ENCODE measurements at places on chromosomes 1 and 21. TPM values are rescaled to one million over a fixed set of nuclear protein-coding genes. Genes with fewer than 3 reads are reported as not detected.

DNA sequence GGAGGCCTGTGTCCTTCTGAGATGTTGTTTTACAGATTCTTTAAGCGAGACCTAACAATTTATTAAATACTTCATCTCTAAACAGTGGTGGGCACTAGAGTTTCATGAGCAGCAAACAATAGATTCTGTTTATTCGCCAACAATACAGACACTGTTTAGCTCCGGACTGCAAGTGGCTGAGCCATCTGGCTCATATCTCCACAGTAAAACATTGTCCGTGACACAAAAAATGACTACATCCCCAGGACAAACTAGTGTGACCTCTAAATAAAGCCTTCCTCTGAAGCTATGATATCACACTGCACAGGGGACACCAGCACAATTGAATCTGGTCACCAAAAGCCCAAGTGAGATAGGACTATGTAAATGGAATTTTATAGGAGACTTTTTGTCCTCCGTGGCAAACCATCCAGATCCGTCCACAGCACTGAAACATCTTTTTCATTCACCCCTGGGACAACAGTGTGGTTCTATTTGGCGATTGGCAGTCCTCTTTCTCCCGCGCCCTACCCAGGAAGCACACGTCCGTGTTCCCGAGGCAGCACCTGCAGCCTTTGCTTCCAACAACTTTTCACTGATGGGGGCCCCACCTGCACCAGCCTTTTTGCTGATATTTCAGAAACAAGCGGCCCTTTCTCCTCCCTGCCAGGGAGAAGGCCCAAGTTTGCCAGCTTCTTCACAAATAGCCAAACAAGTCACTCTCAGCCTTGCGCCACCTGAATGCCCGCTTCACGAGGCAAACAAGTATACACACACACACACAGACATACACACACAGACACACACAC, 47.4 kb downstream of the OLIG1 start:
- DNase-seq: no peak

- DNase-seq: no peak
These were observed 107.1 kb downstream of the TAS1R2 start for GRCh38 chr1:18752409-18752808.

DNA sequence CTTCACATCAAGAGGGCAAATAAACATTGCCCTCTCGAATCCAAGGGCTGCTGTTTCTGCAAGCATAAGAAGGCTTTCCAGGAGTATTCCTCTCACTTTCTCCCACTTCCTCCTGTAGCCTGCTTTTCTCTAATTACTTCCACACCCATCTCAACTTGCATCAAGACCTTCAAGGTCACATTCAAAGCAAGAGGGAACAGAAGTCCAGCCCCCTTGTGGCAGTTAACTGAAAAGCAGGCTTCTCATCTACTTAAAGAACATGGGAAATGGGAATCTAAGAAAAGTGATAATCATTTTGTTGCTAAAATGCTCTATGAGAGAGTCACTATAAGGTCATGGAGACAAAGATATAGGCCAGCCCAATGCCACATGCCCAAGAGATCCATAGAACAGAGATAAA, 874.4 kb downstream of the KCNT2 start:
- DNase-seq: no peak

Gene S100A9
- 41.3 TPM for total RNA-seq

GRCh38 chr1:204821476-204821875, 49.2 kb upstream of the NFASC start:
- DNase-seq: no peak

DNA sequence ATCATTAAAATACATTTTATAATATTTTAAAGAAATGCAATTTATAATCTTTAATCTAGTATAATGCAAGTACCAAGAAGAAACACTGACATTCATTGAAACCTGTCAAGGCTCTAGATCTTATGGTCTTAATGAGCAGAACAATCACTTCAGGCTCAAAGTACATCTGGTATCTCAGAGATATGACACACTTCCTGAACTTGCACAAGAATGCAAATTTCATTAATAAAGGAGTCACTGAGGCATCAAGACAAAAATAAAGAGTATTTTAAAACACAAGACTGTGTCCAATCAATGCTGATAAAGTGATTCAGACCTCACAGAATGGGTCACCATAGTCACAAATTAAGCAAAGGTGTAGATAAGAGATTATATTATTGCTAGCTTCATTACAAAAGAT, 178.1 kb downstream of the AK5 start:
- DNase-seq: no peak

- DNase-seq: no peak
These were observed 63.3 kb upstream of the ATP2B4 start for GRCh38 chr1:203563291-203563690.

- no peak for DNase-seq
These were observed 86.7 kb upstream of the ZRANB2 start for GRCh38 chr1:71167505-71167904.

Gene TEX38
- total RNA-seq: not detected

GRCh38 chr1:44316231-44316759, 38.8 kb downstream of the ERI3 start:
- no peak for DNase-seq

- no peak for DNase-seq
These were observed 7.3 kb upstream of the UMODL1 start for GRCh38 chr21:42063571-42064521.

Gene CSMD2
- 0.18 TPM for total RNA-seq

DNA sequence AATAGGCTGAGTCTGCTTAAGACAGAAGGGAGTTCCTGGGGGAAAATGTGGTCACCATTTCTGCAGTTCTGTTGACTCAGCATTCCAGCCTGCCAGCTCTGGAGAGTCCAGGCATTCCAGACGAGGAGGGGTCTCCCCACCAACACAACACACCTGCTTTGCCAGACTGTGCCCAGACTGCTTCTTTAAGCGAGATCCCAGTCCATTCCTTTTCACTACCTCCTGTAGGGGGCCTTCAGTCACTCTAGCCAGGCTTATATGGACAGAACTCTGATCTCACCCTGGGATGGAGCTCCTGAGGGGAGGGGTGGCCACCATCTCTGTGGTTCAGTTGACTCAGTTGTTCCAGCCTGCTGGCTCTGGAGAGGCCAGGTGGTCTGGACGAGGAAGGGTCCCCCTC, 48.5 kb downstream of the UBE2U start:
- DNase-seq: no peak

DNA sequence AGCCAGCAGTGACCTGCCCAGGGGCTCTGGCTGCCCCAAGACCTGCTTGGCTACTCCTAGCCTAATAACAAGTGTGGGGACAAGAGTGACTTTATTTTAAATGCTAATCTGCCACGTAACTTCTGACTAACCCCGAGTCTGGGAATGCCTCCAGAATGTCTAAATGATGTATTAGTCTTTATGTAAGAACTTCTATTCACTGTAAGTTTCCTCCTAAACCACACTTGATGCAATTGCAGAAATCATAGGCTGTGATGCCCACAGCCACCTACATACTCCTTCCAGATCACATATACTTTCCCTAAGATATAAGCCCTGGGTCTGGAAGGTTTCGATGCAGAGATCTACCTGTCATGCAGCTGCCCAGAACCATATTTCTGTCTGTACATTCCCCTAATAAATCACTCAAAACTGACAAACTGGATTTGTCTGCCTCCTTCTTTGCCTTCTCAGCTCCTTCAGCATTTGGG, 5.9 kb upstream of the VPS45 start:
- no peak for DNase-seq

- peak; percentile 80 for DNase-seq
These were observed 5.1 kb downstream of the ZC3H12A start for GRCh38 chr1:37479255-37480124.

- no peak for DNase-seq
These were observed 4.0 kb upstream of the UAP1 start for GRCh38 chr1:162557536-162557935.

Gene PHLDA3
- 31.8 TPM for total RNA-seq

DNA sequence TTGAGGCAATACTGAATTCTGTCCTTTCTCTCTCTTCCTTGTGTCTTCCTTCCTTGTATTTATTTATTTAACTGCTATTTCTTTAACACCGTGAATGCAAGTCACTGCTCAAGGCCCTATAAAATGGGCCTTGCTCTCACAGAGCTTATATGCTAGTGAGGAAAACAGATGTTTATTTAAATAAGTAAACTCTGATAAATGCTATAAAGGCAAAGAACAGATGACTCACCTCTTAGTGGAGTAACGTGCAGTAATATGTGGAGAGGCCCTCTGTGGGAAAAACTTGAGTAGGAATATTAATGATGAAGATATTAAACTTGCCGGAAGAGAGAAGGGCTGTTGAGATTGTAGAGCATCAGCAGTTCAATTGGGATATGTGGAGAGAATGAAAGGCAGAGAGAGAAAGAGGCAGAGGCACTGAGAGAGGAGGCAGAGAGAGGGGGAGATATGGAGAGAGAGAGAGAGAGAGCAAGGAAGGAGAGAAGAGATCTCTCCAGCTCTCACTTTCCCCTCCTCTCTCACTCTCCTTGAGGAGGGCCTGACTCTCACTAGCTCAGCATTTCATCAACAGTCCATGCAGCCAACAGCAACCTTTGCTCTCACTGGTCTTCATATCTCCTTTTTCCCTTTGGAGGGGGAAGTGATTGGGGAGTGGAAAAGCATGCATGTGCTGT, 322.2 kb downstream of the LMX1A start:
- no peak for DNase-seq

GRCh38 chr1:215518594-215518993, 48.5 kb upstream of the KCTD3 start:
- no peak for DNase-seq

Gene TDRD5
- total RNA-seq: not detected

DNA sequence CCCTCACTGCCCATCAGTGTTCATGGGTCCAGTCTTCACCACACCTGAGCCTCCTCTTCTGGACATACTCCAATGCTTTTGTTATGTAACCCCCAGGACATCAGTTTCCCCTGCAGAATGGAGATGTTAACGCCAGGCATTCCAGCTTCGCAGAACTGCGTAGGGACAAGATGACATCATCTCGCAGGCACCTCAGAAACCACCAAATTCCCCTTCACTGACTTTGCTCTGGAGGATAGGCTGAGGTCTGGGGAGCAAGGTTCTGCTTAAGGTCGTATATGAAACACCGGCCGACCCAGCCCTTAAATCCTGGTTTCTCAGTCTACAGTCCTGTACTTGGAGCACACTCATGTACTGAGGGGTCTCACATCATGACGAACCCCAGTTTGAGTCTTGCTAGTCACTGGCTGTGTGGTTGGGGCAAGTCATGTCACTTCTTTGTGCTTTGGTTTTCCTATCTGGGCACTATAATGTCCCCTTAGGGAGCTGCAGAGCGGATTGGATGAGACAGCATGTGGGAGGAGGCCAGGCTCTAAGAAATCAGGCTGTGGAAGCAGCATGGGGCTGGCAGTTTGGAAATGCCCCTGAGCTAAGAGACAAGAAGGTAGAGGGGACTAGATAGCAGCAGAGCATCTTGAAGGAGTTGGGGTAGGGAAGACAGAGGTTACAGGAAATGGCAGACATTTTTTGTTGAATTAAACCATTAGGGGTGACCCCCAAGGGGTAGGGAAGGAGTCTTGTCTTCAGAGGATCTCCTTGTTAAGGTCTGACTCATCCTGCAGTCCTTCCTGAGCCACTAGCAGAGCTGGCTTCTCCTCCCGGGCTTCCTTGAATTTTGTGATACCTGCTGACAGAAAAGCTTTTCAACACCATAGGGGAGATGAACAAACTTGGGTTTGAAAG, 138.3 kb downstream of the FOXD2 start:
- no peak for DNase-seq

GRCh38 chr1:215704089-215704860, 137.2 kb downstream of the KCTD3 start:
- DNase-seq: no peak

Gene TNFRSF1B
- 26.4 TPM for total RNA-seq

GRCh38 chr1:30536530-30536929, 186.9 kb downstream of the MATN1 start:
- DNase-seq: no peak

Gene FRRS1
- total RNA-seq: 8.9 TPM

Gene GSTM4
- 47.2 TPM for total RNA-seq

DNA sequence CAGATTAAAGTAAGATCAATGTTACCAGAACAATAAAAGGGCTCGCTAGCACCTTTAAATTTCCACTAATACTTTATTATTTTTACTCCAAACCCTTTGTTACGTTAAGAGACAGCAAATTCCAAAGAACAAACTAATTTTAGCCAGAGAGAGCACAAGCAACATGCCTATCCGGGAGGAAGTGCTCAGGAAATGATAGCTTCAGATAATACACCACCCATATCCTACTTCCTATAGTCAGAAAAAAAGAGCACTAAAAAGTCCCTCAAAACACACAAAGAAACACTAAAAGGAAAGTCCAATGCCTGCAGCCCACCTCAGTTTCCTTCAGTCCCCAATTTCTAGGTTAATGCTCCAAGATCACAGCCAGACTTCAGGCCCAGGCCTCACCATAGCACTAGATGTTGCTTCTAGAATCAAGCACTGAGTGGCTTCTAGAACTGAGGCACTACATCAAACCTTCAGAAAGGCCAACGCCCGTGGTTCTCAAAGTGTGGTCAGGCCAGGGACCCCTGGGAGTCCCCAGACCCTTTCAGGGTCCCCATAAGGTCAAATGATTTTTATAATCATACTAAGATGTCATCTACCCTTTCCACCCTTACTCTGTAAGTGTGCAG, 142.6 kb downstream of the PSMG1 start:
- DNase-seq: no peak

- DNase-seq: no peak
These were observed 1.5 kb upstream of the PROX1 start for GRCh38 chr1:213986020-213986924.

DNA sequence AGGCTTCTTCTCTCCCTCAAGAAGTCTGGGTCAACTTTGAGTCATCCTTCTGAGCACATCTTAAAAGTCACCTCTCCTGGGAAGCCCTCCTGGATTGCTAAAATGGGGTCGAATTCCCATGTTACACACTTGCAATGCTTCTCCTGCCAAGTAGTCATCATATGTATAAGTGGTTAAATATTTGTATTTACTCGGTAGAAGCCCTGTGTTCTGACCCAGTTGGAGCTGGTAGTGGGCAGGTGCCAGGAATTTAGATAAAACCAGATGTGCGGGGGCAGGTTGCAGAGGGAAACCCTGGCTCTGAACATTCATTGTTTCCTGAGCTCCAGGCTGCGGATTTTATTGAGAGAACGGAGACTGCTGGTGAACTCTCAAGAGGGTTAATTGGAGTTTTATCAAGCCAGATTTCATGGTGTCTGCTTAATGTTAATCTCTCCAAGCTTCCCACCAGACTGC, 52.8 kb upstream of the RPL11 start:
- DNase-seq: no peak

- no peak for DNase-seq
These were observed 211.1 kb downstream of the MRPL39 start for GRCh38 chr21:25396135-25396711.

DNA sequence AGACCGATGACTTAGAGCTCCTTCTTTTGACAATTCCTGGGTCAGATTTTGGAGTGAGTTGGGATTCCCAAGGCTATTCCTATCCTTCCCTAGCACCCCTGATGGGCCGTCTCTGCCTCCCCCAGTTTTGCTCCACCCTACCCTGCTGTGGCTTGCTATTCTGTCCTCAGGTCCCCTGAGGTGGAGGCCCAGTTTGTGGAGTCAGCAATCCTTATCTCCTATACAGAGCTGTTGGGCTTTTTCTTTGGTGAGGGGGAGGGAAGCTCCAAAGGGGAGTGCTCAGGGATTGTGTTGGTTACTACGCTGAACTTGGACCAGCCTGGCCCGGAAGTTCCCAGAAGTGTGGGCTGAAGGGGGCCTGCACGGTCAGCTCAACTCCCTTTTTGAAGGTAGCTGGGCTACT, 7.6 kb downstream of the SESN2 start:
- peak; percentile 54 for DNase-seq

Gene ARHGAP30
- 3.2 TPM for total RNA-seq

GRCh38 chr21:44350773-44351481, 2.5 kb upstream of the TRPM2 start:
- no peak for DNase-seq

Gene LRRC3
- total RNA-seq: 3.5 TPM

Gene HCRTR1
- not detected for total RNA-seq

- DNase-seq: no peak
These were observed 35.2 kb downstream of the SYT6 start for GRCh38 chr1:114118351-114118990.
